ENCODE measurements at places on chromosomes 12 and 14.

DNA sequence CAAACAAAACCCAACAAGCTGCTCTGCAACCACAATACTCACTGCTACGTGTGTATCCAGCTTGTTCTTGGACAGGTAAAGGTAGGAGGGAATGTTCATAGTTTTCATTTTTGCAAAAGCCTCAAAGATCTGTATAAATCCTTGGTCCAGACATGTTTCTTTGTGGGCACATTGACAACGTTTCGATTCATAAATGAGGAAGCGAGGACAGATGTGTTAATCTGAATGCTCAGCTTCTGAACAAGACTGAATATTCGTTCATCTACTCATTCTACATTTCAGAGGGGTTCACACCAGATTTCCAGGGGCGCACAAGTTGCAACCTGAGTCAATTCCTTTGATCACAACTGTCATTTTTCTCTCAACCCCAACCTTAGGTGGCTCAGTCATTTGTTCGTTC lies 134.4 kb downstream of the LLPH start:
- DNase-seq: no peak

GRCh38 chr12:49698619-49699545 lies 8.3 kb downstream of the FMNL3 start:
- DNase-seq: peak; percentile 58

DNA sequence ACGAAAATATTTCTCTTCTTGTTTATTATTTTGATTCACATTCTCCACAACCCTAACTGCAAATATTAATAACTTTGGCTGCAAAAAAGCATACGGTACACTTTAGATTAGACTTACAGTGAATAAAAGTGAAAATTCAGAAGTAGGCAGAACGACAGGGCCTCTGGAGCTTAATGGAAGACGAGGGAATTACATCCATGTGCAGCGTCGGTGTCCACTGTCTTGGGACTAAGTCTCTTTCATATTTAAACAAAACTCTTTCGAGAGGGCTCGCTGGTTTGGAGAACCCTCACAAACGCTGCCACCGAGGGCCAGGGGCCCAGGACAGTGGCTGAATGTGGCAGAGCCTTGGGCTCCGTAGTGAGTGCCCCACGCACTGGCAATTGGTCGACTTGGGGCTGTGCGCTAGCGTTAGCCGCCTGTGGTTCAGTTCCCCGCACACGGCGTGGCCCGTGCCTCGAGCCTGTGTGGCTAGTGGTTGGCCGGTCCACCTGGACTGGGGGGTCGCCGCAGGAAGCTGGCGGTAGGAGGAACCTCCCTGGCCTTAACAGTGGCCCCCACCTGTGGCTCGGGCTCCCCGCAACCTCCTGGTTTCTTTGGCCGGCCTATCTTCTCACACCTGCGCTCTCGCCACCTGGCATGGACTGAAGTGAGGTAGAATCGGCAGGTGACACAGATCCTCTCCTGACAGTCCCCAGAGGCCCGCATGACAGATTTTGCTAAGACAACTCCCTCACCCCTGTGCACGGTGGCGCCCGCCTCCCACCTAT lies 739 bp upstream of the PAX9 start:
- no peak for DNase-seq

- DNase-seq: no peak
Measured at GRCh38 chr12:12563290-12563928, 746 bp upstream of the DUSP16 start.

- DNase-seq: no peak
Measured at GRCh38 chr14:83047059-83047830, 1513.6 kb upstream of the SEL1L start.

GRCh38 chr12:111249018-111249370 lies 119.9 kb downstream of the PHETA1 start:
- DNase-seq: no peak

- no peak for DNase-seq
Measured at GRCh38 chr12:57459750-57460467, at the start of gene GLI1. TSS of gene GLI1 (plus strand) at chr12:57459785. CDS start at chr12:57463692, 3,907 bp downstream.

DNA sequence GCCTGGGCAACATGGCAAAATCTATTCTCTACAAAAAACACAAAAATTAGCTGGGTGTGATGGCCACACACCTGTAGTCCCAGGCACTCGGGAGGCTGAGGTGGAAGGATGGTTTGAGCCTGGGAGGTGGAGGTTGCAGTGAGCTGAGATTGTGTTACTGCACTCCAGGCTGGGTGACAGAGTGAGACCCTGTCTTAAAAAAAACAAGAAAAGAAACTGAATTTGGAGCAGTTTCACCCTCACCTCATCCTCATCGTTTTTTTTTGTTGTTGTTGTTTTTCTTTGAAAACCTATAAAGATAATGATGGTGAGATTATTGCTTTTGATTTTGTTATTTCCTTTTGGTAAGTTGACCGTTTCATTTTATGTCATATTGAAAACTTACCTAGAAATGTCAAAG lies 60.7 kb downstream of the SLC38A6 start:
- no peak for DNase-seq

GRCh38 chr14:20757965-20758364 lies 10.2 kb upstream of the EDDM3B start:
- no peak for DNase-seq

DNA sequence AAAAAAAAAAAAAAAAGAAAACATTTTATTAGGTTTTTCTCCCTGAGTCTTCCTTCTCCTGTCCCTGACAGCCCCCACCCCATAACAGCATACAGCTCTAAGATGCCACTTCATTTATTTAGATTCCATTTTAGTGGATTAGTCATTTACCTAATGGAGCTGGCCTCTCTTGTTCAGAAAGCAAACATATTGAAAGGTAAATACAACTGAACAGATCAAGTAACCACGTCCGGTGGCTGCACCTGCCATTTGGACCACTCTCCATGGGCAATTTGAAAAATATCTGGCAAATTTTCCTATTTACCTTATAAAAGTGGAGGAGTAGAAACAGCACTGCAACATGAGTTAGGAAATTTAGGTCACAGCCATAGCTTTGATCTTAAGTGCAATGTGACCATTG lies 254.6 kb downstream of the C12orf42 start:
- DNase-seq: no peak

DNA sequence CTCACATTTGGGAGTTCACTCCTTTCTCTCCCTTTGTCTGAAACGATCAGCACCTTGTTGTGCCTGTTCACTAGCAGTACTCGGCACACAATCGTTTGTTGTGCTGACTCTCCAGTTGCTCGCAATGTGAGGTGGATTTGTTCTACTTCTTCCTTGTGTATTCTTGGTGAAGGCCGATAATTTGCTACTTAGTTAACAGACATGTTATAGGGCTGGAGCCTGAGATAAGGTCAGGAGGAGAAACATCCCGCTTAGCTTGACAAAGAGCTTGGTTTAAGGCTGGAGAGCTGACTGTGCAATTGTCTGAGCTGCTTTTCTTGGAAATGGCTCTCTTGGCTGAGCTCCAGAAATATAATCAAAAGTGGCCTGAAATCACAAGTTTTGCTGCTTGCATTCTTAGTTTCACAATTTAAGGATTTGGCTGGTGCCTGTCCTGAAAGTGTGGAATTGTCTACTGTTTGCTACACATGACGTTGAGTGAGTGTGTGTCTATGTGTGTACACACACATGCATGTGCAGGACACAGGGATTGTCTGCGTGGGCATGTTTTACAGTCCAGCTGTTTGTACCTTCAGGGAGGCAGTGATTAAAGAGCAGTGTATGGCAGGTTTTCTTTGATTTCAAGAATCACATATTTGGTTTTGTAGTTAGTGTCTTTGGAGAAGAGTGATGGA lies 77.7 kb downstream of the ARF6 start:
- DNase-seq: no peak

DNA sequence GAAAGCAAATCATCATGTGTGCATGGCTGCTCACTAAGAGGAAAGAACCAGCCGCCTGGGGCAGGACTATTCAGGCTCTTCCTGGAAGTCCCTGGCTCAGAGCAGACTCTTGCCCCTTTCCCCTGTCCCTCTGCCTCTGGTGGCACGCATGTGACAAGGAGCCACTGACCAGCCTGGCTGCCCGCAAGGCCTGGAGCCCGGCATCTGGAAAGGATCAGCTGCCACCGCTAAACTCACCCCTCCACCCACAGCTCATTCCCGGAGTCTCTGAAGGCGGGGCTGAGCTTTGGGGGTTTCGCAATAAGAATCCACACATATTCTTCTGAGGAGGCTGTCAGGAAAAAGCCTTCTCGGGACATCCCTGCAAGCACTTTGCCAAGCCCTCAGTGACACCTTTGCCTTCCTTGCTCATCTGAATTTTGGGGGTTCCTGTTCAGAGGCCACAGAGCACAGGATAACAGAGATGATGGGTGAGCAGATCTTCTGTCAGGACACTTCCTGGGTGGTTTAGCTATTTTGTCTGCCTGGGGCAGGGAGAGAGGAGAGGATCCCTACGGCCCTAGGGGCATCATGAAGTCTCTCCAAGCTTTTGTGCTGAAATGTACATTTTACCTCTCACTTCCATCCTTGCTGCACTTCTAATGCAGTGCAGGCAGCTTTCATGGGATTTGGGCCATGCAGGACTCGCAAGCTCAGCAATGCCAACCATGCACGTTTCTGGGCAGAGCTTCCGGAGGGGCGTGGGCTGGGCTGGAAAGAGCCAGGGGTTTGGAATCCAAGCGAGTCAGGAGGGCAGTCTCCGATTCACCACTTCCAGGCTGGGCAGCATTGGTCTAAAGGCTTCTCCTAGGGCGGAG lies 124.8 kb upstream of the MAP1LC3B2 start:
- DNase-seq: no peak

- no peak for DNase-seq
Measured at GRCh38 chr14:37559386-37559785, 35.7 kb downstream of the FOXA1 start.

DNA sequence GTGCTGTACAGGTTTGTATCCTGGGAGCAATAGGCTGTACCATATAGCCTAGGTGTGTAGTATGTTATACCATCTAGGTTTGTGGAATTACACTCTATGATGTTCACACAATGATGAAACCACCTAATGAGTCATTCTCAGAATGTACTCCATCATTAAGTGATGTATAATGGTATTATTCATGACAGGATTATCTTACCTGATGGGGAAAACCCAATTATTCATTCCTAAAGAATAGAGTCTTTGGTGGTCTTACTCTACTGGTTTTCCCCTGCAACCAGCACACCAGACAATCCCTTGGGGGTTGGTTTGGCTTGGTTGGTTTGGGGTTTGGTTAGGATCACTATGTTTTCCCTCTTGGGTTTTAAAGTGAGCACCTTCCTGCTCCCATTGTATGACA lies 12.6 kb upstream of the OR10P1 start:
- no peak for DNase-seq

DNA sequence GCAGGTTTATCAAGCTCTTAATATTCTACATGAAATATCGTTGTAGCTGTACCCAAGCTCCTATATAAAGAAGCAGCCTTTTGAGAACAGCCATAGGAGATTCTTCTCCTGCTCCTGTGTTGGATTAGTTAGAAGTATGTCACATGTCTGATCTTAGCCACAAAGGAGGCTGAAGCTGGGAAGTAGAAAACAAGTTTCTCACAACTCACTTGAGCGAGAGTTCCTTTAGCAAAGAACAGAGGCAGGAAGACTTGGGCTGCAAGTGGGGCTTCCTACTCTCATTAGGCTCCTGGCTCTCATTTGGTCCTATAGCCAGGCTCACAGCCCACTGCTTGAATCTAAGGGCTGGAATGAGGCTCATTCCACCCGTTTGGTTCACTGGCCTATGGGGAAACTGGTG lies 281.9 kb downstream of the BTG1 start:
- no peak for DNase-seq

- peak; percentile 61 for DNase-seq
Measured at GRCh38 chr12:6450869-6451347, 934 bp upstream of the TAPBPL start.

DNA sequence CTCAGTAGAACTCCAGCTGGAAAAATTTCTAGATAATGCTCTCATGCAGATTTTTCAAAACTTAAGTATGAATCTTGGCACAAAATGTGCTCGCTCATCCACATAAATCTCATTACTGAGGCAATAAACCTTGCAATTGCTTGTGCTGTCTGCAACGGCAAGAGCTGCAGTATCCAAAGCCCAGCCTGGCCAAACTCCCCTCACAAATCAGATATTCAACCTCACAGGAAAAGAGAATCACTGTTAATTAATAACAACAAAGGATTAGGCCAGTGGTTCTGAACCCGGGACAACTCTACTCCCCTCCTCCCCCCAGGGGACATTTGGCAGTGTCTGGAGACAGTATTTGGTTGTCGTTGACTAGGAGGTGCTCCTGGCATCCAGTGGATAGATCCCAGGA lies 19.2 kb upstream of the CORO1C start:
- no peak for DNase-seq

- DNase-seq: no peak
Measured at GRCh38 chr12:66365718-66366490, 63.6 kb downstream of the HELB start.

DNA sequence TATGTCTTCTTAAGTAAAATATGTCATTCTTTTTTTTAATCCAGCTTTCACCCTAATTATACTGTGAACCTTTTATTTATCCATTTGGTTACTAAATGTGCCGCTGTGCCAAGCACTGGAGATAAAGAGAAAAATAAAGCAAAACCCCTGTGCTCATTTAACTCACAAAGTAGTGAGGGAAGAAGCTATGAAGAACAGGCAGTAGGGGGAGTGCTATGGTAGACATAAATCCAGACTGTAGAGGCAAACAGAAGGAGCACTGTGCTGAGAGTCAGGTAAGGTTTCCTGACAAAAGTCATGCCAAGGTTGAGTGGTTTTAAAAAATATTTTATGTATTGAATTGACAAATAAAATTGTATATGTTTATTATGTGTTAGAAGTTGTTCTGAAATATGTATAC lies 188.5 kb upstream of the SYT10 start:
- no peak for DNase-seq

DNA sequence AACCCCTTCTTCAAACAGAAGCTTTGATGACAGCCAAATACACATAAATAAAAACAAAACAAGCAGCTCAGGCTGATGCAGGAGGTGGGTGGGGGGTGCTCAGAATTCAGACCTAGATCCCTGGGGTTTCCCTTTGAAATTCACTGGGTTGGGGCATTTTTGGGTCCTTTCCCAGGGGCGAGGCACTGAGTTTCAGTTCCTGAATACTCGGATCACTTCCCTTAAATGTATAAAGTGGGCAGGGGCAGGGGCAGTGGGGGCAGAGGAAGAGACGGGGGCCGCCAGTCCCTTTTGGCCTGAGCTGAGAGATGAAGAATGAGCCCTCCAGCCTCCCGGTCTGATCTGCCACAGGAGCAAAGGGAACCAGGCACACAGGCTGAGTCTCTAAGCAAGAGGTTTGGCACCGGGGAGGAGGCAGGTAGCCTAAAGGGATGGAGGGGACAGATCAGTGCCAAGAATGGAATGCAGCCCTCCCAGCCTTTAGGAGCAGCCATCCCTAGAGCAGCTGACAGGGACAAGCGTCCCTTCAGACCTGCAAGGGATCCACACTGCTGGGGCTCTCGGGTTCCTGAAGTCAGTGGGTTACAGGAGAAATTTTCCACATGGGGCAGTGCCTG lies 20.3 kb downstream of the KDM2B start:
- no peak for DNase-seq

DNA sequence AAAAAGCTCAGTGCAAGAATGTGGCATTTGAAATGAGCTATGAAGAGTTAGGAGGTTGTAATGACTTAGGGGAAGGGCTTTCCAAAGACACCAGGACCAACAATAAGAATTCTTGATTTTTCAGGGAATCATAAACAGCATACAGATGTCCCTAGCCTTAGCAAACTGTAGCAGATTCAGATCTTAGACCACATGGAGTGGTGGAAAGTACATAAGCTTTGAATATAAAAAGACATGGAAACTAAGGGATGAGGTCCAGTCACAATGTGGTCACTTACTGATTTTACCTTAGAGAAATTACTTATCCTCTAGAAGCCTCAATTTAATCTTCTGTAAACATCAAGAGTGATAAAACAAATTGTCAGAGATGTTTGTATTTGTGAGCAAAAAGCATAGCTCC lies 186.6 kb downstream of the DUSP6 start:
- DNase-seq: no peak
